Stimulated activated CD4-positive, alpha-beta T cell treated with anti-CD3 and anti-CD28 coated beads, Interleukin-4, amount 100 ng/mL, for 24 hours (primary cell): ENCODE measurements at places on chromosomes 13 and 19.

GRCh38 chr13:28558567-28558966 is 63.6 kb upstream of the FLT1 start:
- DNase-seq, result no peak

- DNase-seq, result peak; percentile 55
Measured at GRCh38 chr13:99980201-99980823, 1.3 kb upstream of the ZIC2 start.

- no peak for DNase-seq
Measured at GRCh38 chr13:46738766-46739165, 58.2 kb downstream of the ESD start.

GRCh38 chr19:3868770-3869456 is at the start of gene ZFR2:
ZFR2 (minus strand) TSS chr19:3869038; CDS start chr19:3869017, 21 bp downstream.
- peak; percentile 18 for DNase-seq

- DNase-seq, result no peak
Measured at GRCh38 chr13:23766283-23766682, 122.9 kb downstream of the MIPEP start.

DNA sequence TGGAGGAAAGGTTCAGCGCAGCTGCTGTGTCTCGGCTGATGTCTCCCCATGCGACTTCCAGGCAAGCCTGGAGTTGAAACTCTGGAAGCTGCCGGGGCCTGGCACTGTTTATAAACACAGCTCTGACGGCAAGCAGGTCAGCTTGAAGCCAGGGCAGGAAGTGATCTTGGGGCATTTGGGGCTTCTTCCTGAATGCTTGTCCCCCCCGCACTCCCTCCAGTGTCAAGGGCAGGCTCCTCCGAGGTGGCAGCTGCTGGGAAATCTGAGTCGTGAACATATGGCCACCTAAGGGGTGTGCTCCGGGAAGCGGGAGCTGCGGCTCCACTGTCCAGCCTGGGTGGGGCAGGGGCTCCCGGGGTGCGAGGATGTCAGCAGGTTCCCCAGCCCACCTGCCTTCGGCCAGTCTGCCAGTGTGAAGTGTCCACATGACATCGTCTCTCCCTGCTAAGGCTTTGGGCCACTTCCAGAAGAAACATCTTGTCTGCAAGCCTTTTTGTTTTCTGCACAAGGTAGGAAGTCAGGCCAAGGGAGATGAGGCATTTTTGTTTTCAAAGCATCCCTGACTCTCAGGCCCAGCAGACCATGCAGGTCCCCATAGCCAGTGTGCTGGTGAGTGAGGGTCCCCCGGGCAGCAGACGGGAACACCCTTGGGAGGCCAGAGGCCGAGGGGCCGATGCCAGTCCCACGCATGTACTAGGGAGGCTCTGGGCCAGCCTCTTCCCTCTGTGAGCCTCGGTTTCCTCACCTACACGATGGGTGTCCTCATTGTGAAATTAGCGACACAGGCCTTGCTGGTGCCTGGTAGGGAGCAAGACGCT is 2.7 kb downstream of the PIAS4 start:
- no peak for DNase-seq

DNA sequence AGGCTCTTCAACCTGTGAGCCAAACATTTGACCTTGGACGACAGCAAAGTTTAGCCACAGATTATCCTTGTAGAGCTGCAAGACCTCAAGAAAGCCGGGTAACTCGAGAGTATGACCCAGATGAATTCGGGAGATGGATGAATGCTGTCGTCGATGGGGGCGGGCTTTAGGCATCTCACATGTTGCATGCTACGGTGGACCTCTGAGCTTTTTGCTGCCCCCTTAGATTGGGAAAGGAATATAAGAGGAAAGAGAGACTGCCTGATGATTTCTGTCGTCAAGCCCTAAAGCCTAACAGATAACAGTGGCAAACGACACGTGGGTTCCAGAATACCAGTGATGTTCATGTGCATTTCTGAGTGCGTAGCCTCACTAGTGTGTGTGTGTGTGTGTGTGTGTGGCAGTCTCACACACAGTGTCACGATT is 730 bp upstream of the ABCC4 start:
- DNase-seq, result no peak

- no peak for DNase-seq
Measured at GRCh38 chr13:94659598-94659946, 52.8 kb downstream of the SOX21 start.

- DNase-seq, result no peak
Measured at GRCh38 chr19:46927106-46927505, 66.3 kb downstream of the ARHGAP35 start.

DNA sequence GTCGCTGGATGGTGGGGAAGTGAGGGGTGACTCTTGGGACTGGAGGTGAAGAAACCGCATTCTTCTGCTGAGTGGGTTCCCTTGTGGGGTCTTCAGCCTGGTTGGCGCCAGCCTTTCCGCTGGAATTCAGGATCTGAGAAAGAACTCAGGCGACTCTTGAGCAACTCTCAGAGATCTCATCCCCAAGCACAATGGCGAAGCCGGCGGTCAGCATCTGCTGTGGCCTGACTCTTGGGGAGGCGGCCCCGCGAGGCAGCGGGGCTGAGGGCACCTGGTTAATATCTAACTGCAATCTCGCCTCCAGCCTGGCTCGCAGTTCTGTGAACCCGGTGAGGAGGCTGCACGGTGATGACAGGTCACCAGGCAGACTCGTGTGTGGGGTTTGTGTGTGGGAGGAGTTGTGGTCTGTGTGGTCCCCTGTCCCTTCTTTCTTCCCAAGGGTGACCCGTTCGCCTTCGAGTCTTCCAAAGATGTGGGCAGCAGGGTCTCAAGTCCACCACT is 883 bp downstream of the ZNF441 start:
- peak; percentile 25 for DNase-seq

GRCh38 chr13:37102896-37103295 is 2.6 kb downstream of the CSNK1A1L start:
- DNase-seq, result no peak

- DNase-seq, result no peak
Measured at GRCh38 chr19:40322951-40323615, 25.1 kb downstream of the C19orf47 start.

DNA sequence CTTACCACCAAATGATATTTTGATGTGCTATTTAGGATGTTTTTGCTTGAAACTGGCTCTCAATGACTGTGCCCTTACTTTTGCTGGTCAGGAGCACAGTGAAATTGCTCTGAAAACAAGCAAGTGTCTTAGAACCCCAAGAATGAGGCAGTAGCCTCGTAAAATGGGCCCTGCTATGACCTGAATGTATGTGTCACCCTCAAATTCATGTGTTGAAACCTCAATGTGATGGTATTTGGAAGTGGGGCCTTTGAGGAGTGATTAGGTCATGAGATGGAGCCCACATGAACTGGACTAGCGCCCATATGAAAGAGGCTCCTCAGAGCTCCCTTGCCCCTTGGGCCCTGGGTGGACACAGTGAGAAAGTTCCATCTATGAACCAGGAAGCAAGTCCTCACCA is 155.2 kb downstream of the ZIC5 start:
- DNase-seq, result no peak

DNA sequence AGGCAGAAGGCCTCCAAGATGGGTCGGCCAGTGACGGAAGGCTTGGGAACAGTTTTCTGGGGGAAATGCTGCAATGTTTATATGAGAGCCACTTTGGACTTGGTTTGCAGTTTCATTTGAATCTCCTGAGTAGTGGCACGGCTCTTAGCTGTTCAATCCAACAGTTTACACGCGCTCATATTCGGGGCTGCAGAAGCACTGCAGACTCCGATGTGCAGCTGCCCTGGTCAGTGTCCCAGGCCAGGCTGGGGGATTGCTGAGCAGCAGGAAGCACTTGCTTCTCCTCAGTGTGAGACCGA is 31.7 kb downstream of the CEBPG start:
- no peak for DNase-seq

- no peak for DNase-seq
Measured at GRCh38 chr13:50386541-50387050, 371.4 kb downstream of the KCNRG start.

GRCh38 chr19:2815191-2815614 is 4.5 kb upstream of the ZNF554 start:
- no peak for DNase-seq

DNA sequence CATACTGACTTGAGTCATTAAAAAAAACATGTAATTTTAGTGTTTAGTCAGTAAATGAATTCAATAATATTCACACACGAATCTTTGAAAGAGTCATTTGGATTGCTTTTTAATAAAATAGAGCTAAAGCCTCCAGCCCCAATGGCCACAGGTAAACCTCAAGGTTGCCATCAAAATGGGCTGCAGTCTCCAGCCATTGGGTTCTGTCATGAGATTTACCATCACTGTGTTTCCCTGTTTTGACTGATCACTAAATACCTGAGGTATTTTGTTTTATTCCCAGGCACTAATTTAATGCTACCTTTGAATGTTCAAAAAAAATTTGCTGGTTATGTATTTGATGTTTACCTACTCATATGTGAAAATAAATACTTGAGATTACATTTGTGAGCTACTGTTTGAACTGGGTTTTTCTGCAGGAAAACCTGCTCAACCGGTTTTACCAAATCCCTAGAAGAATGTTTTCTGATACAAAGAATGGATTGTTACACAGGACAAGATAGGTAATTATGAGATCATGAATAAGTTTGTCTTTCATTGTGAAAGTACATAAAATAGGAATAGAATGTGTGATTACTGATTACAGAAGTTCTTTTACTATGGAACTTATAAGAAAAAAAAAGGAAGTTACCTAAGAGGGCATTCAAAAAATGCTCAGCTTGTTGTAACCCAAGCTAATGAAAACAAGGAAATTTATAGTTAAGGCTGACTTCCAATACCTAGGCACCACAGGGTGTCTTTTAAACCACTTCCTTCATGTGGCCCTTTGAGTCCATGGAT is 391.3 kb downstream of the EFNB2 start:
- no peak for DNase-seq

- DNase-seq, result no peak
Measured at GRCh38 chr19:42281827-42282762, 13.0 kb downstream of the CIC start.

GRCh38 chr13:72805676-72806346 is 23.9 kb downstream of the PIBF1 start:
- DNase-seq, result no peak

GRCh38 chr13:71851498-71852409 is 15.2 kb downstream of the DACH1 start:
- no peak for DNase-seq

DNA sequence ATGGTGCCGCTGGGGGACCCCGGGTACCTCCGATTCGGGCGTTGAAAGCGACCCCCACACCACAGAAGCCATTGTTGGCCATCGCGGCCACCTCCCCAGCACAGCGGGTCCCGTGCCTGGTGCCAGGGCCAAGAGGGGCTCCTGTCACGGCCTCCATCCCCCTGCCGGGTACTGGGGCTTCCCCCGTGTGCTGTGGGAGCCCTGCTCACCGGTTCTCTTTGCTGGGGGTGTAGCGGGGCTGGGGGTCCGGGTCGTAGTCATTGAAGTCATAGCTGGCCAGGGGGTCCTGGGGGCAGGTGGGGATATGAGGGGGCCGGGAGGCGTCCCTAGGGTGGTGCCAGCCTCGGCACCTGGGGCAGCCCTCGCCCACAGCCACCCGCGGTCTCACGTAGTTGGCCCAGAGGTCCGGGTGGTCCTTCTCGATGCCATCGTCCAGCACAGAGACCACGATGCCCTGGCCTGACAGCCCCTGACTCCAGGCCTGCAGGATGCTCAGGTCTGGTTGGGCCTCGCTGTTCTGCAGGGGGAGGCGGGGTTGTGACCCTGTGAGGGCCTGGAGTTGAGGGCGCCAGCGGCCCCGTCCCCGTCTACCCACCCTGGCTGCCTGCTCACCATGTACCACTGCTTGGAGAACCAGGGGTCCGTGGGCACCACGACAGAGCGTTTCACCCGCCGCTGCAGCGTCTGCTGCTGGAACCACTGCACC is 2.4 kb downstream of the PCSK4 start:
- DNase-seq, result no peak

GRCh38 chr13:91052876-91053275 is 294.6 kb upstream of the MIR17HG start:
- DNase-seq, result no peak

GRCh38 chr13:78998630-78999315 is 339.8 kb upstream of the OBI1 start:
- DNase-seq, result no peak

DNA sequence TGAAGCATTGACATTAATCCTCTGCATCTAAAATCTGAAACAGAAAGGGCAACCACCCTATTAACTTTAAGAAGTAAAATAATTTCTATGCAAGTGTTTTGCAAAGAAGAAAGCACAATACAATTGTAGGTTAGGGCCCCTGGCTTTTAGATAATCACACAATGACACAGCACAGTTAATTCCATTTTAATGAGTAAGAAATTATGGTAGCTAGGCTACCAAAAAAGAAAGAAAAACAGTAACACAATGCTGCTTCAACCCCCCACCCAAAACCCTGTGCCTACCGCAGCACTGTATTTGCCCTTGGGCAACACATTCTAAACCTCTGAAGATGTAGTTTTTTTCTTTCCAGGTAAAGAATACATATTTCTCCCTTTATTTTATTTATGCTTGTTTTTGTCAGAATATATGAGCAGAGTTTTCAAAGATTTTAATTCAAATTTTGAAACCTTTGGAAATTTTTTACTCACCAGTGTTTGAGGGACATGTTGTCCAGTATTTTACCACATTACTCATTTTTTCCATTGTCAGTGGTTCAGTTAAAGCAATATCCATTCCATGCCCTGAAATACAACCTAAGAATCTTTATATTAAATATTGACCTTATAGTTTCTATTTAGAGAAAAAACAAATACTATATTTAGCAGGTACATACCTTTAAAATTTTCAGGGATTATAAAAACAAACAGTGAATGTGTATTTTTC is 21.1 kb downstream of the SOHLH2 start:
- no peak for DNase-seq

DNA sequence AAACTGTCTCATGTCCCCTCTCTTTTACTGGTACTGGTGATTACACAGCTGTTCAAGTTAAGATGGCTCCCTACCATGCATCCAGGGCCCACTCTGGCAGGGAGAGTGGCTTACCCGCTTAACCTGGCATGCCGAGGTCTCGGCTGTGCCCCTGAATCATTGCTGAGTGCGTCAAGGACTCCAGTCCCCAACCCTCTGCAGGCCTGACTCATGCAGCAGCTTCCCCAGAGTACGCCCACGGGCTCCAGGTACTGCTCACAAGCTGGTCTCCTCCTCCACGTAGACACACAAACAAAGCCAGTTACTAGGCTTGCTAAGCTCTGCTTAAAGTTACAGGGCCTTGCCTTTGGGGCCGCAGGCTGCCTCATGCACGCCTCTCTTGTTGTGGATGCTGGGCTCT is 447.4 kb downstream of the COG6 start:
- DNase-seq, result peak; percentile 95

GRCh38 chr13:95323930-95324662 is 22.8 kb upstream of the ABCC4 start:
- DNase-seq, result no peak

GRCh38 chr13:45102136-45102507 is 18.2 kb upstream of the GTF2F2 start:
- DNase-seq, result no peak

- DNase-seq, result no peak
Measured at GRCh38 chr13:22451327-22451741, 729.4 kb upstream of the SGCG start.

- no peak for DNase-seq
Measured at GRCh38 chr19:50550594-50550966, 17.7 kb downstream of the LRRC4B start.

DNA sequence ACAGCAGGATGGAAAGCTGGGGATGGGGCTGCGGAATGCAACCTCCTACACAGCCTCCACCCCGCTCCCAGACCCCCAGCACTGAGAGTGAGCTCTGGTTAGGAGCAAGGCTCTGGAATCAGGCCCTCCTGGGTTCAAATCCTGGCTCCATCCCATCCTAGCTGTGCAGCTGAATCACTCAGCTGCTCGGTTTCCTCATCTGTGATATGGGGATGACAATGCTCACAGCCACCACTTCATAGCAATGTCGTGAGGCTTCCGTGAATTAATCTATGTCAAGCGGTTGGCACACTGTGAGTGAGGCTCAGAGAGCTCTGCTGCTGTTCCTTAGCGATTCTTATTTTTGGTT is 538 bp downstream of the ACP7 start:
- DNase-seq, result no peak
